Vagina (tissue), 2 donors: ENCODE measurements at places on chromosomes 5 and 9.

DNA sequence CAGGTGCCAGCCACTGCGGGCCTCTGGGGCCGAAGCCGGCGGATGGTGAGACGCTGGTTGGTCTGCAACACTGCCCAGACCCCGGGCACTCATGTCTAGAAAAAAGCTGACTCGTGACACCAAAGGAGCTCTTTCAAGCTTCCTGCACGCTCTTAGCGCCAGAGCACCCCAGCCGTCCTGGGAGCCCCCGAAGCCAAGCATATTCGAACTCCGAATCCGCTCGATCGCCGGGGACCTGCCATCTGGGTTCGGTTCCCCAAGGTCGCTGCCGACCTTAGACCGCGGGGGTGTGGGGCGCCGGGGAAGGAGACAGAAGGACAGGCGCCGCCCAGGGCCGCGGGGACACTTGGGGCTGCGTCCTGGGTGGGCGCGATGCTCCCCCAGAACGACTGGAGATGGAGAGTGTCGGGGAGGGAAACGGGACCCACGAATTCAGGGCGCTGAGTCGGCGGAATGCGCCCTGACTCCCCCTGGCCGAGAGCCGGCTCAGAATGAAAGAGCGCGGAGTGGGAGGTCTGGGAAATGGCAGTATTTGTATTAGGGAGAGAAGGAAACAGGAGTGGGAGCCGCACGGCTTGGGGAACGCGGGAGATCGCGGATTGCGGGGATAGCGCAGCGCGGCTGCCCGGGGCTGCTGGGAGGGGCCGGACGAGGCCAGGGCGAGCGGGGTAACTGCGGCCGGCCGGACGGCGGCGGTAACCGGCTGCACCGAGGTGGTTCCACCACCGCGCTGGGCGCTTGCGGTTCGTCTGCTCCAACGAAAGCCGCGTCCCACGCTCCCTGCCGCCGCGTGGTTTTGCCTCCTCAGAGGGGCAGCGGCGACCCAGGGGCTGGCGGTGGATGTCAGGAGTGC lies 20.1 kb upstream of the MARCHF6 start:
- DNase-seq = peak; percentile 83

DNA sequence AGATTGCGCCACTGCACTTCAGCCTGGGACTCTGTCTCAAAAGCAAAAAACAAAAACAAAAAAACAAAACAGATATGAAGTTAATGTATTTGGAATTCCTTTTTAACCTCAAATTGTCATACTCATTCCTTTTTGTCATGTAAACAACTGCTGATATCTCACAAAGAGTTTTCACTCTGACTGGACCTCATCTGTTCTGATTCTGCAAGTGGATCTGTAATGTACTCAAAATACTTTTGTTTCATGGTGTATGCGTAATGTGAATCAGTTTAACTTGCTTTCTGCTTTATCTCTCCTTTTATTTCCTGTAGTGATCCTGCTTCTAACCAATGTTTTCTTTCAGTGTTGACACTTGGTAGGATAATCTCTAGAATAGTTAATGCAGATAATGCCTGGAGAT lies 106.7 kb downstream of the FOCAD start:
- DNase-seq = no peak

DNA sequence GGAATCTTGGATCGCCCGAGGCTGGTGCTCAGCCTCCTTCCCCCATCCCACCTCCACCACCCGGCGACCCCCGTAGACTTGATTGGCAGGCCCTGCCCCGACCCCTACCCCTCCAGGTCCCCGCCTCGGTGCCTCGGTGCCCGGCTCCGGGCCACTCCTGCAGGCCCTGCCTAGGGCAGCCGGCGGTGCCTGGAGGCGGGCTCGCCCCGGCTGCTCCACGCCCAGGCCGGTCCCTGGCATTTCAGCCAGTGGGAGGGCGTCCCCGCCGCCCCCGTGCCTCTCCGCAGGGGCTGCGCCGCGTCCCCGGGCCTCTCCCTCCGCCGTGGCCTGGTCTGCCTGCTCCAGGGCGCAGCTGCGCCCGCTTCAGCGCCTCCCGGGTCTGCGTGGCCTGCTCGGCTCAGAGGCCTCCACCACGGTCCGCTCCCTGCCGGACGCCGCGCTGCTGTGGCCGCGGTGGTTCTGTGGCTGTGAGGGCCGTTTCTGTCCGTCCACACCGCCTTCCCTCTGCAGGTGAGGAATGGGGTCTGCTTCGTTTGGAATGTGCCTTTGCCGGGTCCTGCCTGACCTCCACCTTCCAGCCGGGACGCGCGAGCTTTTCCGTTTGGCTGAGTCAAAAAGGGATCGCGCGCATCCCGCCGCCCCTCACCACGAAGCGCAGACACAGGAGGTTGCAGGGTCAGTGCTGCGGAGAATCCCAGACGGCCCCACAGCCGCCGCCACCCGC lies 48.3 kb upstream of the IRX4 start:
- DNase-seq = no peak

DNA sequence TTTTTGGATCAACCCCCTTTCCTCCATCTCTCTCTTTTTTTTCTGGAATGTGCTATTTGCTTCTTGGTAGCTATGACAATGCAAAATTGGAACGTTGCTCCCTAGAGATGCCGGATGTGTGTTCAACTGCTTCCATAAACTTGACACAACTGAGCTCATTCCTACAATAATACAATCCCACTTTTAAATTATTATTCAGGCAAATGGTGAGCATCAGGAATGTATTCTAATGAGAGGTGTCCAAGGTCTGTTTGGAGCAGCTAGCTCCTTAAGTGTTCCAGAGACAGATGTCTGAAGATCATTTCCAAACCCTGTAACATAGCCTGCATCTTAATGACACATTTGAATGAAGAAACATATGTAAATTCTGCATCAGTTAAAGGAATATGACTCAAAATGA lies 518.4 kb downstream of the TAF11L14 start:
- DNase-seq = no peak

- DNase-seq = no peak
Measured at GRCh38 chr5:38872826-38873225, 27.0 kb downstream of the OSMR start.

DNA sequence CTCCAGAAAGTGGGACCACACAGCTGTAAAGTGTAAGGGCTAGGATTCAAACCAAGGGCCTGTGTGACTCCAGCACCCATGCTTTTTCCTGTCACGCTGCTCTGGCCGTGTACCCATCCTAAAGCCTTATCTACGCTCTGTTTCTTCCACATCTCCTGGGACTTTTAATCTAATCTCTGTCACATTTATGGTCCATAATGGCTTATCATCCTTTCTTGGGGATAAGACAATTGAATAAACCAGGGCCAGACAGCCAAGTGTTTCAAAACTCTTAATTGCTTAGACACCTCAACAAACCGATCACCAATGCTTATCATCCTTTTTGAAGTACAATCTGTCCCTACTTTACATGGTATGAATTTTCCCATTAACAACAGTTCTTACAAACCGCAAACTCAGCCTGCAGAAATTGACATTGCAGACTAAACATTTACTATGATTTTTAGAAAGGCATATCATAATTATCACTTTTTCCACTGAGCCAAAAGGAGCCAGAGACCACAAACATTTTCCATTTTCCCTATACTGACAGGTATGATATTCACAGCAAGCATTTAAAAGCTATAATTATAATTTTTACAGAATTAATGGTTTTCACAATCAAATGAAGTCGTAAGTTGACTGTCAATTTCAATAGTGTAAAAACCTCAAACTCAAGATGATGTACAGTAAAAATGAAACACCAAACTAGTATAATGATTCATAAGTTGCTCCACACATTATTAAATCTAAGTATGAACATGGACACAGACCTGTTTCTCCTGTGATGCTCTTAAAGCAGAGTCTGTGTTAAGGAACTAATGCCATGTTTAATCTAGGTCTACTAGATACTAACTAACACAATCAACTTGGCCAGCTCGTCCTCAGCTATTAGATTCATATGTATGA lies 99.5 kb downstream of the FBXW11 start:
- no peak for DNase-seq
